HL-60 (cell line): ENCODE measurements at places on chromosomes 5 and 9.

DNA sequence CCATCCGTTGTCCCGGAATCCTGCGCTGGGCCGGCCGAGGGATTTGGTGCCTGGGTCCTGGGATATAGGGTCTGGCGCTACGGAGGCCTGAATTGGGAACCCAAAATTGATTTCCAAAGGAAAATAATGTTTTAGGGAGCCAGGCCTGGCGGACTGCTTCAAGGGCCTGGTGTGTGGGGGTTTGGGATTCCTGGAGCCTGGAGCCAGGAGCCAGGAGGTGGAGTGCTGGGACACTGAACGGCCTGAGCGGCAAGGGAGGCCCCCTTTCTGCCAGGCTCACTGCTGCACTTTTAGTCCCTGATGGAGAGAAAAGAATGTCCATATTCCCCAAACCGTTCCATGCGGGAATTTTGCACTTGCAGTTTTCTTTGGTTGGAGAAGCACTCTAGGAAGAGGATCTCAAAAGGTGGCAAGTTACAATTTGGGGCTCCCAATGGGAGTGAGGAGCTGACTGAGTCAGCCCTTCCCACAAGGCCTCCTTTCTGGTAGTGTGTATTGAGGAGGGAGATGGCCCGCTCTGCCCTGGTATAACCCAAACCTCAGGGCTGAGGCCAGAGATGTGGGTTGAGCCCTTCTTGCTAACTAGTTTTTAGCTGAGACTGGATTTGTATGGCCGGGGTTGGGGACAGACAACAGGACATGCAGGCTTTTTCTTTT is 2.2 kb downstream of the LMX1B start:
- DNase-seq = no peak

DNA sequence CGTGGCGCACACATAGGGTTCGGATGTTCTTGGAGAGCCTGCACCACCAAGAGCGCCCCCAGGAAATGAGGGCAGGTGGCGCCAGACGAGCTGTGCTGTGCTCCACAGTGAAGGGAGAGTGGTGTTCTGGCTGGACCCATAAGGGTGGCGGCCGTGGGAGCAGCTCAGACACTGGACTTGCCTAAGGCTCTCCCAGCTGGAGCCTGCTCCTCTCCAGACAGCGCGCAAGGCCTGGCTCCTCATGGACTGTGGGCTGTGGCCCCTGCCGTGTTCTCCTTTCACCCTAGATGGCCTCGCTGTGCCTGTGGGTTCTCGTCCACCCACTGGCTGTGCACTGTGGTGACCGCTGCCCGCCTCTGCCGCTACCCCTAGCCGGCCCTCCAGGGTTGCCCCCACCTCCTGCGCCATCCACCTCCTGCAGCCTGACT is 92.9 kb downstream of the EHMT1 start:
- DNase-seq = no peak

DNA sequence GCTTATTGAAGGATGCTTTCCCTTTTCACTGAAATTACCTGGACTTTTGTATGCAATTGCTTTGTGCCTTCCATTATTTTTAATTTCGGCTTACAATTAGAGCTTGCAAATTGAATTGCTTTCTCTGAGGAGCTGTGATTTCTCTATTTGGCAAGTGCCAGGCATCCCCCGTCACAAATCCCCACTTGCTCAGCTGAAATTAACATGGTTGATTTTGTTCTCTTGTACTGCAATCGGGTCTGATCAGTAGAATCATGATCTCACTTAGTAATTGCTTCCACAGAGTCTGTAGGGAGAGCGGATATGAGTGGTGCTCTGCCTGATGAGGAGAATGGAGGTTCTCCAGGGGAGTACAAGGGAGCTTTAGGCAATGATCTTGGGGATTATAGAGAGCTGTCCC is 495.5 kb upstream of the SGCD start:
- no peak for DNase-seq

GRCh38 chr9:35226651-35227050 is 64.8 kb downstream of the UNC13B start:
- no peak for DNase-seq

GRCh38 chr5:32147236-32147635 is 26.9 kb downstream of the GOLPH3 start:
- peak; percentile 41 for DNase-seq

GRCh38 chr5:113062869-113063508 is 86.4 kb downstream of the DCP2 start:
- no peak for DNase-seq

GRCh38 chr5:53257806-53258373 is 148.3 kb upstream of the MOCS2 start:
- no peak for DNase-seq

- DNase-seq = no peak
Observed at GRCh38 chr9:105859428-105860091, 165.2 kb downstream of the TMEM38B start.

DNA sequence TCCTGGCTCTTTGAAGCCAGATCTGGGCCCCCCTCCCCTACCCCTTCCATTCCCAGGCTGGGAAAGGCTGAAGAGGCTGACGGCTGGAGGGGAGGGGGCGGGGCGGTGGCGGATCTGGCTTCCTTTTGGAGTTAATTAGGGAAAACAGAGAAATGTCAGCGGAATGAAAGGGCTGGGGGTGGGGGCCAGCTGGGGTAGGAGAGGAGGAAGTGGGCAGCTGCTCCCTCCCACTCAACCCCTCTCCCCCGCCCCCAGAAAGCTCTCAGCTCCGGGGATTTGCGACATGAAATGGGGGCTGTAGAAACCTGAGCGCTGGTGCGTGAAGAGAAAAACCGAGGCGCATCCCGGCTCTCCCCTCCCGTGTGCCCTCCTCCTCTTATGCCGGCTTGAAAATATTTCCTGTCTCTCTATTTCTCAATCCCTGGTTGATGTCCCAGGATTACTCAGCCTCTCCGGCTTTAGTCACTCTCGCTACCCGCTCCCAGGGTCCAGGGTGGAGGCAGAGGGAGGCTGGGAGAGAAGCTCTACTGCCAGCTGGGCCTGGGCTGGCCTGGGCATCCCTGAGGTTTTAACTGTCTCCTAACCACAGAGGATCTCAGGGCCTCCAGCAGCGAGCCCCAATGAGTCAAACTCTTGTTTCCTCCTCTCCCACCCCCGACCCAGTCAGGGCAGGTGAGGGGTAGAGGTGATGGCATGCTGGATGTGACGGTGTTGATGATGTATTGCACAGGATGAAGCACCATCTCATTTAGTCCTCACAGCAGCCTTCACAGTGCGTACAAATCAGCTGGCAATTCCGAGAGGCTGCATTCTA is 20.1 kb downstream of the PCDHGC5 start:
- DNase-seq = no peak

GRCh38 chr5:102289251-102289899 is 6.7 kb downstream of the SLCO4C1 start:
- DNase-seq = no peak

GRCh38 chr5:122089096-122090013 is 11.3 kb upstream of the LOX start:
- no peak for DNase-seq

GRCh38 chr5:112703866-112704820 is 33.5 kb upstream of the APC start:
- DNase-seq = no peak

DNA sequence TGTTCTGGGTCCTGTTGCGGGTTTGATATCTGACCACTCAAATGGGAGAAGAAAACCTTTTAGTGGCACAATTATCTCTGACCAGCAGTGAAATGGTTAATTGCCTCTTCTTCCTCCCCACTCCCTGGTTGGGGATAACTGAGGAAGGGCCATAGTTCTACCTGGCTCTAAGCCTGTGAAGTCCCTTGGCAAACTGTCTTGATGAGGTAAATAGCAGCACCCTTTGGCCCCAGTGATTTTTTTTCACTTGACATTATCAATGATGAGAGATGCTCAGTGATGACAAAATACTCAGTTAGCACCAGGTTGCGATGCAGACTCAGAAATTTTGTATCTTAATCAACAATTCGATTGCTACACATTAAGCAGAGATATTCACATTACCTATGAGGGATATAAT is 515.7 kb downstream of the PSAT1 start:
- no peak for DNase-seq

DNA sequence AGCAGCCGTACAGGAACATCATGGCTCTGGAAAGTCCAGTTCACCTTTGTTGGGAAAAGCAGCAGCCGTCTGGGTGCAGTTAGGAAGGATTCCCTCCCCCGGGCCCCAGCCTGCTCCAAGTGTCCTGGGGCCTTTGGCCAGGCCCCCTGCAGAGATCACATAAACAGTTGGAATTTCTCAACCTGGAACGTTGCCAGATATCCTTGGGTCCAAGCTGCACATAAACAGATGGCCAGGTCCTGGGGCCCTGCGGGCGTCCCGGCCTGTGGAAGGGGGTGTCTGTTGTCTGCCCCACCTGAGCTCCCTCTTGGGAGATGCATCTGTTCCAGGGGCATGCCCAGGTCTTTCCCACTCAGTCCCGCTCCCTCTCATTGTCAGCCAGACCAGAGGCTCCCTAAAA is 92.7 kb downstream of the COL5A1 start:
- DNase-seq = no peak

DNA sequence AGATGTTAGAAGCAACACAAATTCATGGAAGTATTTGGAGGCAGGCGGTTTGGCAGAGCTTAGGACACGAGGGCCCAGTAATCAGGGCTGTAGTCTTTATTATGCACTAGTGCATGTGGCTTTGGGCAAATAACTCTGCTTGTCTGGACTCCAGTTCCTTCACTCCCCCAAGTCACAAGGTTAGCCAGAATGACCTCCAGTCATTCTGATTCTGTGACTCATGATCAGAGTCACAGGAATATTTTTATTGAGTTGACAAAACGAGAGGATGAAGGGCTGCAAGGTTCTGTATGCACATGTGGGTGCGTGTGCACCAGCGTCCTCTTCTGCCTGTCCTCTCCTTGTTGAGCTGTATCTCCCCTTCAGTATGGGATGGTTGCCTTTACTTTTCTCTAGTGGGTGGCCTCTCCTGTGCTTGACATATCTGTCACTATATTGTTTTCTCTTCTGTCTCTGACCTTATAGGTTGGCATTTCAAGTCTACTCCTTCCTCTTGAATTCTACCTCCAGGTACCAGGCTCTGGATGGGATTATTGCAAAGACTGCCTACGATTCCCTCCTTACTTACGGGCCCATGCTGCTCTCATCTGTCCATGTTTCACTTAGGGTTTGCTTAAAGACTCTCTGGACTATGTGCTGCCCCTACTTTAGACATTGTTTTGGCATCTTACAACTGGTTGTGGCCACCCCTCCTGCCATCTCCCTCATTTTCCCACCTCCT is 94.6 kb downstream of the KDM4C start:
- no peak for DNase-seq

DNA sequence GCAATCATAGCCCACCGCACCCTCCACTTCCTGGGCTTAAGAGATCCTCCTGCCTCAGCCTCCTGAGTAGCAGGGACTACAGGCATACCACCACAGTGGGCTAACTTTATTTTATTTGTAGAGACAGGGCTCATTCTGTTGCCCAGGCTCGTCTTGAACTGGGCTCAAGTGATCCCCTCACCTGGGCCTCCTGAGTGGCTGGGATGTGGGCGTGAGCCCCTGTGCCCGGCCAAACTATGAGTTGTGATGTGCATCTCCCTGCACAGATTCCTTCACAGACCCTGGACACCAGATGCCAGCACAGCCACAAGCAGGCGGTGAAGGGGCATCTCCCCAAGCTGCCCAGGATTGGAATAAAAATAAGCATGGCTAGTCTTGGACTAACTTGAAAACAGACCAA is 244.9 kb upstream of the IRX1 start:
- DNase-seq = no peak

DNA sequence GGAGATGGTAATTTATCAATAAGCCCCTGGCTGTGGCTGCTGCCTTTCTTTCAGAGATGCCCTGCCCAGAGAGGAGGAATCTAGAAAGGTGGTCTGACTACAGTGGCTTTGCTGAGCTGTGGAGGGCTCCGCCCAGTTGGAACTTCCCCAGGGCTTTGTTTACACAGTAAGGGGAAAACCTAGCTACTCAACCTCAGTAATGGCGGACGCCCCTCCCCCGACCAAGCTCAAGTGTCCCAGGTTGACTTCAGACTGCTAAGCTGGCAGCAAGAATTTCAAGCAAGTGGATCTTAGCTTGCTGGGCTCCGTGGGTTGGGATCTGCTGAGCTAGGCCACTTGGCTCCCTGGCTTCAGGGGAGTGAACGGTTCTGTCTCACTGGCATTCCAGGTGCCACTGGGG is 865.4 kb upstream of the ACO1 start:
- no peak for DNase-seq

DNA sequence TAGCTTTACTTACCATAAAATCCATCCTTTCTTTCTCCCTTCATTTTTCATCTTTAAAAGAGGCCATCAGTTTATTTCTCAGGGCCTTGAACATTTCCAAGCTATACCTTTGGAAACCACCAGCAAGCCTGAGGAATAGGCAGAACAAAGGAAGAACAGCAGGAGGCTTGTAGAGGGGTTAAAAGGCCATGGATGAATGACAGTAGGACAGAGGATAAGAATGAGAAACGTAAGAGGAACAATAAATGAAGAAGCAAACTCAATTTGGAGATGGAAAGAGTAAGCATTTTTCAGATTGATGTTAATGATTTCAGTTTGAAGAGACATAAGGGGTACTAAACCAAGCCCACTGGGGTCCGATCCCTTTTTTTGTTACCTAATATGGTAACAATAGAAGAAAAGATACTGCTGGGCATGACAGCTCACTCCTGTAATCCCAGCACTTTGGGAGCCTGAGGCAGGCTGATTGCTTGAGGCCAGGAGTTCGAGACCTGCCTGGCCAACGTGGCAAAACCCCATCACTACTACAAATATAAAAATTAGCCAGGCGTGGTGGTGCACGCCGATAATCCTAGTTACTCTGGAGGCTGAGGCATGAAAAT is 106.6 kb upstream of the NMUR2 start:
- no peak for DNase-seq

DNA sequence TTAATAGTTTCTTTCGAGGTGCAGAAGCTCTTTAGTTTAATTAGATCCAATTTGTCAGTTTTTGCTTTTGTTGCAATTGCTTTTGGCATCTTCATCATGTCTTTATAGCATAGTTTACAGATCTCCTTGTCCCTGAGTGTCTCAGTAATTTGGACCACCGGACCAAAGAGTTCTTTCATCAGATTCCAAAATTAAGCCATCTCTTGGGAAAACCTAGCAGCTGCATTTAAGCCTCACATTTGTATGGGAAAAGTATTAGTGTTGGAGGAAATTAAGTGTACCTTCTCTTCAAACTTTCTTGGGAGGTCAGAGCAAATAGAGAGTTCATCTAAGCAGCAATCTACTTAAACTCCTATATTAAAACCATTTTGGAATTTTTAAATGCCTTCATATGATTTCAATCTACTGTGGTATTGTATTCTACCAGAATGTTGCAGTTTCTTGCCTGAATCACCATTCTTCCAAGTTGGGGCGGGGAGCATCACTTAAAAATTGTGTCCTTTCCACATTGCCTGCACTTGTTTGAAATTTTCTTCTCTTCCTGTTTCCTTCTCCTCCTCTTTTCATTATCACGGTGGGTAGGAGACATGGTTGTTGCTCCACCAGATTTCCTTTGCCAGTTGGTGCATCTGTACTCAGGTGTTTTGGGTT is 97.3 kb upstream of the DAB2 start:
- no peak for DNase-seq

- no peak for DNase-seq
Observed at GRCh38 chr5:157670662-157671591, at the start of gene C5orf52. C5orf52 (plus strand) TSS chr5:157671533; CDS start chr5:157671615, 82 bp downstream.
